ENCODE measurements at places on chromosomes 2 and 18.

DNA sequence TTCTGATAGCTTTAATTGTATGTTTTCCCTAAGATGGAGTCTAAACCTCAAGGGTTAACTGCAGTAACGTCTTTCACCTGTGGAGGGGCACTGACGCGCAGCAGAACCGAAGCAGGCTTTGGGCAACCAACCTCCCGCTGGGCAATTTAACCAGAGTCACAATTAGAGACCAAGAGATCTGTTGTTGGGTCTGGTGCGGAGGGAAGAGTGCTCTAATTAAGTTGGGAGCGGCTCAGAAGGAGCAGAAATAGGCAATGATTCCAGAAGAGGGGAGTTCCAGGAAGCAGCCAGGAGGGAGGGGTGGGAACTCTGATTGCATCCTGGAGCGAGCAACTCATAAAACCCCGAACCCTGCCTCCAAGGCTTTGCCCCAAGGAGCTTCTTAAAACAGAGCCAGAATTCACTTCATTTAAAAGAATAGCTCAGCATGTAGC is 245.8 kb downstream of the PAX3 start:
- DNase-seq, result no peak

- DNase-seq, result no peak
These were observed 107.8 kb downstream of the MSH2 start for GRCh38 chr2:47510745-47511144.

GRCh38 chr2:207408086-207408794 is 121.5 kb upstream of the CREB1 start:
- DNase-seq, result peak; percentile 89

DNA sequence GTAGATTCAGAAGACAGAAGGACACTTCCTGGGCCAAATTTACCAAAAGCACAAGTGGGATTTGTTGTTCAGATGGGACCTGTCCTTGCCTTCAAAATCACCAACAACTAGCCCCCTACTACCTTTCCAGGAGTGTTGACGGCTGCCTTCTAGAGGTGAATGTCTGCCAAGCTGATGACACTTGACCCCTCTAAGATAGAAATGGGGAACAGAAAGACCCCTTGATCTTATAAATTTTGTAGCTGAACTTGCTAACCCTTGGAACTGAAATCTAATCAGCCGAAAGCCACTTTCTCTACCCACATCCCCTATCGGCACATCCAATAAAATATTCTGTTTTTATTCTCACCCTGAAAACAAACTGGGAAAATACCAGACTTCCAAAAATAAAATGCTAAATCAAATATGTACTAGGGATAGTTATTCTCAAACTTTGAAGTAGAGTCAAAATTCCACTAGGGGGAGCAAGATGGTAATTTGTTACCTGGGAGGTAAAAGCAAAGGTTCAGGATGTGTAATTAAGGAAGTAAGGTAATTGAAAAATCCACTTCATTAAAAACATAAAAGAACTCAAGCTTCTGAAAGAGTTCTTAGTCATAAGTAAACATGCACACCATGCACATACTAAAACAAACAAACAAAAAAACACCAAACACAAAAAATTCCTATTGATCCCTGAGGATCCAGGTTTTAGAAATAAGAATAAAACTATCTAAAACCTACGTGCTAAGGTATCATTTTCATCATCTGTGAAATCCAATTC is 119.2 kb downstream of the ANKRD44 start:
- peak; percentile 47 for DNase-seq

DNA sequence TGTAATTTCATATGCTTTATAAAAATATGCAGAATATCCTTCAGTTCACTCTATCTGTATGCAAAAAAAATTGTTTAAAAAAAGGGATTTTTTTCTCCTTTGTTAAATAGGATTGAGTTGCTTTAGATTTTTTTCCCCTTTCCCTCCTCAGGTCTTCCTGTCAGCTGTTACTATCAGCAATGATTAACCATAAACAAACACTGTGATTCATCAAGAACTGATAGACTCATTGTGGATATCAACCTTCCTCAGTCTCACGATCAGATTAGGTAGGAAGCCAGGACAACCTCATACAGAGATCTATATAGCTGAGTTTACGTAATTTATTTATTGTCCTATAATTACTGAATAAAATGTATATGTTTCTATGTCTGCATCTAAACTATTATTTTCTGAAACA is 2136.2 kb upstream of the CELF4 start:
- DNase-seq, result no peak

- DNase-seq, result no peak
These were observed 41.3 kb downstream of the SH2D6 start for GRCh38 chr2:85459771-85460170.

GRCh38 chr18:11872479-11873136 is 21.4 kb downstream of the CHMP1B start:
- DNase-seq, result peak; percentile 45

DNA sequence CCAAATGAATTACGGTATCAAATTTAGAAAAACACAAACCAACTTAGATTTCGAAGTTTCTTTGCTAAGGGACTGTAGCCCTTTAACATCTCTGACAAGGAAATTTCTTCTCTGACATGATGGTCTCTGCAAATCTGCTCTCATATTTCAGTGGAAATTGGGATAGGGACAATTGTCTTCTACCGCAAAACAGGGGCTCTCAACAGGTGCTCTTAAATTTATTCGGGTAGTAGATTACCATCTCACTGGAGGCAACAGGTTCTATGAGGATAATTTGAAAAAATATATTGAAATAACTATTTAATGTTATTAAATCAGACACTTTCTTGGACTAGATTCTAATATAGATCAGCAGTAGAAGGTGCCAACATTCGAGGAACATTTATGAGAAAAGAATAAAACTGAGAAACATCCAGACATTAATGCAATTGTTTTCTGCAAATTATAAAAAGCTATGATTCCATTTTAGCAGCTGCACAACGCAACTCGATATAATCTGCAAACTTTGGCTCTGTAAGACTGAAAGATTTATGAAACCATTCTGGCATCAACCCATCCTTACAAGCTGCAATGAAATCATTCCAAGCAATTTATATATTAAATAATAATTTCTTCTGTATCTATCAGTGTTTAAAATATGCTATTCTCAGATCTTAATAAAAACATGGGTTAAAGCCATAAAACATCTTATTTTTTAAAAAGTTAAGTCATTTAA is 10.0 kb upstream of the BCL2 start:
- DNase-seq, result no peak

DNA sequence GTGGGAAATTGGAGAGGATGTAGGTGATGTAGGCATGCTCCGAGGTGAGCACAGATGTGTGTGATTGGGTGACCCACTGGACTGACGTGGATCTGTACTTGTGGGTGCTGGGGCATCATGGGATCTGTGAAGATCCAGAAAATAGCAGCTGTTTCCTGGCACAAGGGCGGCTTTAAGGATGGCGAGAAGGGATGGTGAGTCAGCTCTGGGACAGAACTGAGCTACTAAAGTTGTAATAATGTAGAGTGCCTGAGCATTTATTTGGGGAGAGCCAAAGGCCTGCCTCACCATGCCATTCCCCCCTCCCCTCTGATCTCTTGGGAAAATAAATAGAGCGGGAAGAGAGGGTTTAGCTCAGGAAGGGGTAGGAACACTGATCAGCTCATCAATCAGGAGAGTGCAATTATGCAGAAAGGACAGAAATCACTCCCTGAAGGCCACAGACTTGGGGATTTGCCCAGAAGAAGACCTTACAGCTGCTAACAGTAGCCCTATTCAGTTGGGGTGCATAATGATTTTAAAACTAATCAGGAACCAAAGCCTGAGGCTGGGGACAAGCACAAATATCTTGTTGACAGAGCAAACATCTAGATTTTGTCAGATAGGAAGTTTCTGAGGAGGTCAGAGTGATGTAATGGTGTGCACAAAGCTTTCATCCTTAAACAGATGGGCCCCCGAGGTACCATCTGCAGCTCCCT is 30.3 kb downstream of the TANC1 start:
- peak; percentile 12 for DNase-seq

DNA sequence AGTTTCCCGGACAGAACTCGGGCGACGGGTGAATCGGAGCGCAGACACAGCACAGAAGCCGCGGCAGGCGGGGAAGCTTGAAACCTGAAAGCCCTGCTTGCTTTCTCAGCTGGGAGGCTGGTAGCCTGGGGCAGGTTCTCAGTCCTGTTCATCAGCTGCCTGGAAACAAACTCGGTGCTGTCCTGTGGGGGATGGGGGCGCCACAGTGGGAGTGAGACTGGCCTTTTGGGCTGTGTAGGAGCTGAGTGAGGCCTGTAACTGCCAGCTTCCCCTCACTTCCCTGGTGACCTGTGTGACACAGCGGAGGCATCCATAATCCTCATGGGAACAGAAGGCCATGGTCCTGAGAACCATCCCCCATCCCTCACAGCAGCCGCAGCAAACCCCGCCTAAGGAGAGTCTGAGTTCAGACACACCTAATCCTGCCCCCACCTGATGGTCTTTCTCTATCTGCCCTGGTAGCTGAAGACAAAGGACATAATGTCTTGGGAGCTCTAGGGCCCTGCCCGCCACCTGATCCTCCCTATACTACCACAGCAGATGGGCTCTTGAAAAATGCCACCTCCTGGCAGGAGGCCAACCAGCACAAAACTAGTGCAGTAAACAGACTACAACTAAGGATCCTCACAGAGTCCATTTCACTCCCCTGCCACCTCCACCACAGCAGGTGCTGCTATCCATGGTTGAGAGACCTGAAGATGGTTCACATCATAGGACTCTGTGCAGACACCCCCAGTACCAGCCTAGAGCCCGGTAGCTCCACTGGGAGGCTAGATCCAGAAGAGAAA is 52.7 kb upstream of the LDLRAD4 start:
- DNase-seq, result peak; percentile 71

DNA sequence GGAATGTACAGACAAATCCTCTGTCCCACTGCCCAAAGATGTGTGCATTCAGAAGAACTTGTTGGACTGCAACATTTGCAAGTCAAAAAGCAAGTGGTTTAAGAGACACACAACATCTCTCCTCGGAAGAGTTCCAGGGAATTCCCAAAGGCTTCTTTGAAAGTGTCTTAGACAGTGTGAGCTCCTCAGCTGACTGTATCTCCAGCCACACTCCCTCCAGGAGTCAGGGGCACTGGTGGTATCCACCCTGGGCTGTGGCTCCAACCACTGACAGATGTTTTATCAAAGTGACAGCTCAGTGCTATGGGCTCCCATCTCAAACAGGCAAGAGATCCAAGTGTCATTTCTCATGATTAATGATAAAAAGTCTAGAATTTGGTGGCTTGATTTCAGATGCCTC is 48.5 kb downstream of the ALK start:
- DNase-seq, result no peak

Data from SHP77 treated with DMSO at 0.1 percent for 48 hours (cell line).